Activated CD4-positive, alpha-beta memory T cell treated with anti-CD3 and anti-CD28 coated beads for 36 hours (primary cell): ENCODE measurements at places on chromosomes 16 and 17.

DNA sequence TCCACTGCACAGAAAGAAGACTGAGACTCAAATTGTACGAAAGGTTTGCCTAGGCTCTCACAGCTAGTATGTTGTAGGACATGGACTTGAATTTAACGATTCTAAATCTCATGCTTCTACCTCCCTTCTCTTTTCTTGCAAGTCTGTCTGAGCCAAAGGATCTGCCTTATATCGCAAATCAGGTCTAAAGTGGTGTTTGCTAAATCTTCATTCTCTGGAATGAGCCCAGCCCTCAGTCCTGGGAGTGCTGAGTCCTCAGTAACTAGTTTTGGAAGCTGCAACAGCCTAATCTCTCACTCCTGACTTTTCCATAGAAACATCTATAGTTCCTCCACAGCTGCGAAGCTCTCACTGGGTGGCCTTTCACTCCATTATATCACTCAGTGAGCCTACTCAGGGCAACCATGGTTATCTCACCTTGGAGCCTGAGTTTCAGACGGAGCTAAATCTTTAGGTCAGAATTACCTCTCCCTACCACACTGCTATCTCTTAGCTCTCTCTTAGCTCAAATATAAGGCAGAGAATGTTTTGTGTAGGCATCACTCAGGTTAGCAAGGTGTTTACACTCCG lies 575.5 kb upstream of the C16orf82 start:
- no peak for DNase-seq

- DNase-seq, result no peak
Observed at GRCh38 chr17:28169621-28170349, 127.3 kb downstream of the NLK start.

DNA sequence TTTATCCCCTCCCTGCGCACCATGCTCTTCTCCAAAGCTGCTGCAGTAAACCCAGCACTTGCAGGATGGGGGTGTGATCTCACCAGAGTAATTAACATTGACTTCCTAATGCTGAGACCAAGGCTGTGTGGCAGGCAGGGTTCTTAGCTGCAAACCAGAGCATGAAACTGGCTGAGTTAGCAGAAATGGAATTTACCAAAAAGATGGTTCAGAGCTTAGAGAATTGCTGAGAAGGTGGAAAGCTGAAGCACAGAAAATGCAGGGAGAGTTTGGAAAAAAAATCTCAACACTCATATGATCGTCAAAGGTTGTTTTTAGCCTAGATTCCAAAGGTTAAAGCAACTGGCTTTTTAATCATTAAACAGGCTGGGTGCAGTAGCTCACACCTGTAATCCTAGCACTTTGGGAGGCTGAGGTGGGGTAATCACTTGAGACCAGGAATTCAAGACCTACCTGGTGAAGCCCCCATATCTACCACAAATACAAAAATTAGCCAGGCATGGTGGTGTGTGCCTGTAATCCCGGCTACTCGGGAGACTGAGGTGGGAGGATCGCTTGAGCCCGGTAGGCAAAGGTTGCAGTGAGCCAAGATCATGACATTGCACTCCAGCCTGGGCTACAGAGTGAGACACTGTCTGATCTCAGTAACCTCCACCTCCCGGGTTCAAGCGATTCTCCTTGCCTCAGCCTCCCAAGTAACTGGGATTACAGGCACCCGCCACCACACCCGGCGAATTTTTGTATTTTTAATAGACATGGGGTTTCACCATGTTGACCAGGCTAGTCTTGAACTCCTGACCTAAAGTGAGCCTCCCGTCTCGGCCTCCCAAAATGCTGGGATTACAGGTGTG lies 6.0 kb upstream of the TXNDC11 start:
- no peak for DNase-seq

DNA sequence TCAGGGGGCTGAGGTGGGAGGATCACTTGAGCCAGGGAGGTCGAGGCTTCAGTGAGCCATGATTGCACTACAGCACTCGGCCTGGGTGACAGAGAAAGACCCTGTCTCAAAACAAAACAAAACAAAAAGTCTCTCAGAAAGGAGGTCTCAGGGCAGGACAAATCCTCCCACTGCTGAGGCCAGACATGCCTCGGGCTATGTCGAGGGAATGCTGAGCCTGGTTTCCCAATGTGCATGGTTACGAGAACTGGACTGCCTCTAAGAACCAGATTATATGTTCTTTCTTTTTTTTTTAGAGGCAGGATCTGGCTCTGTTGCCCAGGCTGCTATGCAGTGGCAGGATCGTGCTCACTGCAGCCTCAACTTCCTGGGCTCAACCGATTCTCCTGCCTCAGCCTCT lies 27.6 kb downstream of the TRAP1 start:
- no peak for DNase-seq

GRCh38 chr17:68127914-68128313 lies 92.4 kb downstream of the KPNA2 start:
- DNase-seq, result no peak

DNA sequence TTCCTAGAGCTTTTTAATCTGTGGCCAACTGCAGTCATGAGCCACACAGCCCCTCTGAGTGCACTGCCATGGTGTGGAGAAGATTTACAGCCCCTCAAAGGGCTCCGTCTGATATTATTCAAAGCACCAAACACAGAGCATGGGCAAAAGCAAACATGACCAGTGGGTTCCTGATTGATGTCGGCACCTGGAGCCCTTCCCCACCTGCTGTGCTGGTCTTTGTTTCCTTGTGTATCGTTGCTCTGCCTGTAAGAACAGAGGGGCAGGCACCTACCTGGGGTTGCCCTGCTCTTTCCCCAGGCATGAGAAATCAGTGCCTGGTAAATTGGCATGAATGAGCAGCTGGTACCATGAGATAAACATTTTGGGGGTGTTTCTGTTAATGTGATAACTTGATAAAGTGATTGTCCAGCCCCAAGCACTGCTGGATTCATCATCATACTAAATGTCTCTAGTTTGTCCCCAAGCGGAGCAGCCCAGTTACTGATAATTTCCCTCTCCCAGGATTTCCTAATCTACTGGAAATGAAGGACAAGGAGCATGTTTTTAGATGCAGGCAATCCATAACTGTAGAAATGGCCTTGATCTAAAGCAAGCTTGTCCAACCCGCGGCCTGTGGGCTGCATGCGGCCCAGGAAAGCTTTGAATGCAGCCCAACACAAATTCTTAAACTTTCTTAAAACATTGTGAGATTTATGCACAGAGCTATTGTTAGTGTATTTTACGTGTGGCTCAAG lies 5.0 kb upstream of the SPIRE2 start:
- DNase-seq, result no peak
